ENCODE measurements at places on chromosomes 5 and 9. TPM values are rescaled to one million over a fixed set of nuclear protein-coding genes. Genes with fewer than 3 reads are reported as not detected.

DNA sequence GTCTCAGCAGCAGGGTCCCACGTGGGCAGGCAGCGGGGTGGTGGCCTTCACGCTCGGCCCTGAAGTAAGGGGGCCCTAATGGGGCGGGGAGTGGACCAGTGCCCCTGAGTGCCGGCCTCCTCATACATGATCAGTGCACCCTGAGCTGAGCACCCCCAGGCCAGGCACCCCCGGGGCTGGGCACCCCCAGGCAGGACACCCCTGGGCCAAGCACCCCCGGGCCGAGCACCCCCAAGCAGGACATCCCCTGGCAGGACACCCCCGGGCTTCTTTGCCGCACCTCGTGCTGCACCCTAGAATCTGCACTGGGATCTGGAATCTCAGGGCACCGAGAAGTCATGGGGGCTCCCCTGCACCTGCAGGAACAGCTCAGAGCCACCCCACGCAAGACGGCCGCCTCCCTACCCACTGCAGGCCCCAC, 51.4 kb downstream of the EXD3 start:
- no peaks in the 10 kb centered on the region for H3K4me1 ChIP-seq
- H3K27ac ChIP-seq, result no peak overlapping the region
- H3K4me3 ChIP-seq, result no peak overlapping the region
- H3K27me3 ChIP-seq, result peaks cover 2% of the 10 kb centered on the region
- DNase-seq, result no peak

Gene EQTN
- not detected for polyA plus RNA-seq

DNA sequence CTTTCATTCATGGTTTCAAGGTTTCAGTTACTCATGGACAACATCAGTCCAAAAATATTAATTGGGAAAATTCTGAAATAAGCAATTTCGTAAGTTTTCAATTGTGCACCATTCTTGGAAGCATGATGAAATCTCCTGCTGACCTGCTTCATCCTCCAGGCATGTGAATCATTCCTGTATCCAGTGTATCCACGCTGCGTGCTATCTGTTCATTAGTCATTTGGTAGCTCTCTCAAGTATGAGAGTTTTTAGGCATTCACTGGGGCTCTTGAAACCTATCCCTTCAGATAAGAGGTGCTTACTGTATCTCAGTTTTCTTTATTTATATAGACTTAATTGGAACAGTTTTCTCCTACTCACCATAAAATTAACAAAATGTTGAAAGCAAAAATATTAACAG, 293.0 kb downstream of the CDH12 start:
- H3K36me3 ChIP-seq, result no peaks in the 10 kb centered on the region
- H3K27ac ChIP-seq, result no peak overlapping the region
- peaks cover 2% of the 10 kb centered on the region for H3K27me3 ChIP-seq

Gene CDH6
- polyA plus RNA-seq, result not detected

Gene FCN2
- not detected for polyA plus RNA-seq

GRCh38 chr9:6441269-6441668, 28.3 kb downstream of the UHRF2 start:
- peaks cover 1% of the 10 kb centered on the region for H3K27me3 ChIP-seq
- H3K4me3 ChIP-seq, result no peak overlapping the region
- no peak overlapping the region for H3K27ac ChIP-seq
- peaks cover 79% of the 10 kb centered on the region for H3K4me1 ChIP-seq

Data from immature natural killer cell (primary cell).